ENCODE measurements at places on chromosomes 7 and 10. TPM values are rescaled to one million over a fixed set of nuclear protein-coding genes. Genes with fewer than 3 reads are reported as not detected.

Gene OLAH
- not detected for total RNA-seq

DNA sequence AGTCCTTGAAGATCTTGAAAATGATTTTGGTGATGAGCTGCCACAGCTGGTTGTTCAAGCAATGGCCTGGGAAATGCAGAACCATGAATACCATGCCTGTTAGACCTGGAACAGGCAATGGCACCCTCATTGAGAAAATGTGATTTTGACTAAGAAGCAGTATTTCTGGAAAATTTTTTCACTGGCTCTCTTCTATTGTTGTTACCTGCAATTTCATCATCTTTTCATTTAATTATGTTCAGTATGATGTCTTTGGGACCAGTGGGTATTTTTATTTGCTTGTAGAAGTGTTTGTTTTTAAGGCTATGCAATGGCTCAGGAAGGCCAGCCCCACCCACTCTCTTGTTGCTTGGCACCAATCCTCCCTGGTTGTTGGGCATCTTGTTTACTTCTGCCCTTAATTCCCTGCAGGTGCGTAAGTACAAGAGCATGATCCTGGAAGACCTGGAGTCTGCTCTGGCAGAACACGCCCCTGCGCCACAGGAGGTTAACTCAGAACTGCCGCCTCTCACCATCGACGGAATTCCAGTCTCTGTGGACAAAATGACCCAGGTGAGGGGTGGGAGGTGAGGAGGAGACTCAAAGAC, 78.6 kb downstream of the NRF1 start:
- DNase-seq: no peak

GRCh38 chr7:112147793-112148361, 58.3 kb downstream of the DOCK4 start:
- DNase-seq: no peak

- no peak for DNase-seq
Observed at GRCh38 chr10:102596506-102596971, 47.7 kb upstream of the TRIM8 start.

DNA sequence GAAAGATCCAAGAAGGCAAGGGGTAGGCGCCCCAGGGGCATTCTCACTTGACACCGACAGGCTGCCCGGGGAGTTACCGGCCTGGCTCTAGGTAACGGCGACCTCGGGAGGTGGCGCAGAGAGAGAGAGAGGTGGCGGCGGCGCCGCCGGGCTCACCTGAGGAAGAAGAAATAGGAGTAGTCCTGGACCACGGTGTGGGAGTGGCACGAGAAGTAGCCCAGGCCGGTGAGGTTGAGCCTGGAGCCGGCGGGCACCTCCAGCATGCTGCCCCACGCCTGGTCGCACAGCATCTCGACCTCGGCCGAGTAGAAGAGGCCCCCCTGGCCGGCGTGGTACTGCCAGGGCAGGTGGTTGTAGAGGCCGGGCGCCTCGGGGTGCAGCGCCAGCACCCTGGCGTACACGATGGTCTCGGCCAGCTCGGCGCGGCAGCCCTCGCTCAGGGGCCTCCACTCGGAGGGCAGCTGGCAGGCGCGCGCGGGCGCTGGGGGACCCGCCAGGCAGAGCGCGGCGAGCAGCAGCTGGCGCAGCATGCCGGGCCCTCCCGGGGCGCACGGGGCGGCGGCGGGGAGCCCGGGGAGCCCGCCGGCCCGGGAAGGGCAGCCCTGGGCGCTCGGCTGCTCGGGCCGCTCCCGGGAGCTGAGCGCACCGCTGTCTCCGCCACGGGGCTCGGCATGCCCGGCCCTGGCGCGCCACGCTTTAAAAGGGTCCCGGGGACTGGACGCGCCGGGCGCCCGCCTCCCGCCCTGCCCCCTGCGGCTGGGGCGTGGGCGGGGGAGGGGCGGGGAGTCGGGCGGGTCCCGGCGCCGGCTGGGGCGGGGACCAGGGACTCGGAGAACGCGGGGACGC, at the start of gene CCDC3:
TSS of gene CCDC3 (minus strand) at position 673 of the 846 bp plus-strand sequence. CDS start at position 530, 143 bp downstream.
- DNase-seq: no peak
